ENCODE measurements at places on chromosomes 5 and 9. TPM values are rescaled to one million over a fixed set of nuclear protein-coding genes. Genes with fewer than 3 reads are reported as not detected.

GRCh38 chr5:92715946-92716520, 865.0 kb downstream of the NR2F1-AS1 start:
- DNase-seq = no peak

DNA sequence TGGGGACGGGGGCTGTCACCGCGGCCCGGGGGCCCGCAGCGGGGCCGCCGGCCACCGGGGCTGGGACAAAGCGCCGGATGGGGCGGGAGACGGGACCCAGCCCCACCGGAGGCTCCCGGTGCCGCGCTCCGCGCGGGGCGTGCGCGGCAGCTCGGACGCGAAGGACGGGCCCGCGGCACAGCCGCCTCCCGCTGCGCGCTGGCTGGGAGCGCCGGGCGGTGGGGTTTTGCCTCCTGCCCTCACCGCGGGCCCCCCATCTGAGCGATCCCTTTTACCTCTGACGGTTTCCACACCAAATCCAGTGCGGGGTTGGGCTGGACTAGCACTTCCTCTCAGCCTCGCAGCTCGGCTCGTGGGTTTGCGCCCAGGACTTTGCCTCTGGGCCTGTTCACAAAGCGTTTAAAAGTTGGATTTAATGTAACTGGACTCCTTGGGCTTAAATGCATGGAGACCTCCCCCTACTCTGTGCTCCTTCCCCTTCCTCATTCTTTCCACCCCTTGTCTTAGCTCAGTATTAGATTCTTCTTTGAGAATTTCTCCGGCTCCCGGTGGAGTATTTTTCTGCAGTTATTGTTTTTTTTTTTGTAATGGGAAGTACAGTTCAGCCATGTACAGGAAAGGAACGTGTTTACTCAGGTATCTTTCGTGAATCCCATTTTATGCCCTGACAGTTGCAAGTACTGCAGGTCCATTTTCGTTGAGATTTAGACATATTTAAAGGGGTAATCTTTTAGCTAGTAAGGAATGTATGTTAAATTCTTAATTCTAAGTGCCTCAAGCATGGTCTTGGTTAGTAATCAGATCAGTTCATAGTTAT, 691 bp downstream of the FCHO2 start:
- peak; percentile 55 for DNase-seq

Gene FAM200C
- 0.12 TPM for polyA plus RNA-seq

DNA sequence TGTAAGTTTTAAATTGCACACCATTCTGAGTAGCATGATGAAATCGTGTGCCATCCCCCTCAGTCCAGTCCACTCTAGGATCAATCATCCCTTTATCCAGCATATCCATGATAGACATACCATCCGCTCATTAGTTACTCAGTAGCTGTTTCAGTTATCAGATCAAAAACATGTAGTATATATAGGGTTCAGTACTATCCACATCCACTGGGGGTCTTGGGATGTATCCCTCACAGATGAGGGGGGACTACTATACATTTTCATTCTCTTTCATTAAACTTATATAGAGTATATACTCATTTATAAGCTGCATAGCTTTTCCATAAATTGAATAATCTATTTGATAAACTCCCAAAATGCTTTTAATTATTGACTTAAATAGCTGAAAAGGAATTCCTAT, 67.6 kb downstream of the MEIKIN start:
- DNase-seq = no peak

Gene TPPP
- 0.79 TPM for polyA plus RNA-seq

GRCh38 chr9:121744002-121744686, 92.7 kb downstream of the DAB2IP start:
- DNase-seq = peak; percentile 62

GRCh38 chr9:136363106-136363948, at the start of gene DNLZ:
Gene DNLZ, minus strand, starts transcription at chr9:136363744. Its CDS starts 30 bp downstream, at chr9:136363714.
- DNase-seq = peak; percentile 86
